ENCODE measurements at places on chromosomes 3 and 15.

- DNase-seq, result no peak
Observed at GRCh38 chr3:150238048-150238802, 169.9 kb upstream of the TSC22D2 start.

- DNase-seq, result no peak
Observed at GRCh38 chr3:100697723-100698285, 11.5 kb upstream of the TFG start.

- DNase-seq, result no peak
Observed at GRCh38 chr15:29324746-29325145, 55.1 kb upstream of the NSMCE3 start.

DNA sequence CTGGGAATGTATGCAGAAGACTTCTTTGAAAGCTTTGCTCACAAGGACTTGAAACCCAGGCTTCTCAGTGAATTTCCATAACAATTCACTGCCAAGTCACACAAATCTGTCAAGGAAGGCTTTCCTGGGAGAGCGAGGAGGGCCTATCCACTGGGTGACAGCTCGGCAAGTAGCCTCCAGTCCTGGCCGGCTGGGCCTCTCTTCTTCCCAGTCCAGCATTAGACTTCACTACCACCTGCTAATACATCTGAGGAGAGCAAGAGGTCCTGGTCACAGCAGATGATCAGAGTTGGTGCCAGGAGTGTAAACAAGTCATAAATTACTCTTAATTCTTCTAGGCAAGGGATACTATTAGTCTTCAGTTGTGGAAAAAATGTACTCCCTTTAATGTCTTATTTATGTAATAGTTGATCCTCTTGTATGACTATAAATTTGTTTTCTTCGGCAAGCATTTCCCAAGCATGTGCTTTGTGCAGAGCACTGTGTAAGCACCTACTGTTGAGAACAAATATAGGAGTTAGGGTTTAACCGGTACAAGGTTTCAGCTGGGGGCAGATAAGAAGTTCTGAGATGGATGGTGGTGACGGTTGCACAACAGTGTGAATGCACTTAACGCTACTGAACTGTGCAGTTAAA lies 162.9 kb downstream of the VGLL4 start:
- DNase-seq, result no peak

DNA sequence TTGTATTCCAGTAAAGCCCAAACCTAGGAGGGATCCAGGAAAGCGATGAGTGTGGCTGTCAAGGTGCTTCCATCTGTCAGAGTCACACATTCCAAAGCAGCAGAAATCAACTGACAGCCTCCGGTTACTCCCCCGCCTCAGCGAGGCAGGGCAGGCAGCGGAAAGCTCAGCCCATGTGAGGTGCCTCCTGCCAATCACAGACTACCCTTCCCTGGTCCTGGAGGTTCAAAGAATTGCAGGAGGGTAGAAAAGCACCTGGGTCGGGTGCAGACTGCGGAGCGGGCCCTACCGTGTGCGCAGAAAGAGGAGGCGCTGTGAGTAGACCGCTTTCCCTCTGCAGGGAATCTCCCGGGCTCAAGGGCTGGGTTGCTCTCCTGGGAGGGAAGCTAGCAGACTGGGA lies at the start of gene UPK1B:
Gene UPK1B, plus strand, starts transcription at position 274 of the 400 bp plus-strand sequence. CDS start 13,144 bp downstream, outside the sequence.
- DNase-seq, result no peak

GRCh38 chr3:126903521-126903920 lies 79.4 kb upstream of the PLXNA1 start:
- DNase-seq, result no peak

DNA sequence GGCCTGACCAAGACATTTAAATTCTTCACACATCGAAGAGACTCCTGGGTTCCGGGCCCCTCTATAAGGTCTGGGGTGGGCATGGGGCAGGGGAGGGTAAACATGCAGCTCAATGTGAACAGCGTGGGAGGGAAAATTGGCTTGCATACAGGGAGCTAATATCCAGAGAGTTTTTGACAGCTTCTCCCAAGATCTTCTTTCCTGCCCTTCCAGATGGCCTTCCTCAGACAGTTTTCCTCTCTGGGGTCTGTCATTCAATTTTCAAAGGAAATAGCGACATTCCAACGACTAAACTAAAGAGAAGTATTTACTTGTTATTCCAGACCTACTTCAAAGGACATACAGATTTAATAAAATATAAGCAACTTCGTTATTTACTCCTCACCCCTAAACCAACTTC lies 1030.6 kb downstream of the MCTP2 start:
- DNase-seq, result no peak

GRCh38 chr3:4972652-4973643 lies 6.3 kb upstream of the BHLHE40 start:
- no peak for DNase-seq
